ENCODE measurements at places on chromosomes 12 and 14.

DNA sequence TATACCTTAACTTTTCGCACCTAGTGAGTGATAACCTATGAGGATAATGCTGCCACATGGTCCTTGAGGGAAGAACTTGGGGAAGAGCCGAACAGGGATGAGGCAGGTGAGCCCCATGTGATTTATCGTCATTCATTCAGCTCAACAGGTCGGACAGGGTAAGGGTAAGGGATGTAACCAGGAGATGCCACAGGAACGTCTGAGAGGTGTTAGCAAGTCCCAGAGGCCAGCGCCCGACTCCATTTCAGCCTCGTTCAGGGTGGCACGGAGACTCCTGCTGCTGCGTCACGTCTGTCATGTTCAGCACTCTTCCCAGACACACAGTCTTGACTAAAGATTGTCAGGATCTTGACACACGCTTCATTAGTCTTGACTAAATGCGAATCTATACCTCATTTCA lies 23.4 kb upstream of the TIGAR start:
- DNase-seq: no peak

- no peak for DNase-seq
These were observed 202.8 kb downstream of the TTC7B start for GRCh38 chr14:90613453-90613852.

- DNase-seq: peak; percentile 78
These were observed 75.1 kb upstream of the ST8SIA1 start for GRCh38 chr12:22409377-22410164.

DNA sequence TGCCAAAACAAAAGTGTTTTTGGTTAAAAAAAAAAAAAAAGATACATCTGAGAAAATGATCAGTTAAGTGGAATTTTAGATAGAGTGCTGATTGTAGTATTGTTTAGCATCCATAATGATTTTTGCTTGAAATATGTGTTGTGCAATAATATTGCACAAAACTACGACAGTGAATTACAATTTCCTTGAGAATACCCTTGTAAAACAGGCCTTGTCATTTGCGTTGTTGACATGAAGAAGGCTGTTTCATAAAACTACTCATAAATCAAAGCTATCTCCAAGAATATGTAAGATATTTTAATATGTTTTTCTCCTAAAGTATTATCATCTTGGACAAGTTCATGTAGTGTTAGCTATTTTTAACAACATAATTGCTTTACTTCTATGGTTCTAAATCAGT lies 1077.0 kb downstream of the LRFN5 start:
- no peak for DNase-seq

GRCh38 chr14:23538785-23539184 lies 12.8 kb downstream of the ZFHX2 start:
- DNase-seq: no peak

DNA sequence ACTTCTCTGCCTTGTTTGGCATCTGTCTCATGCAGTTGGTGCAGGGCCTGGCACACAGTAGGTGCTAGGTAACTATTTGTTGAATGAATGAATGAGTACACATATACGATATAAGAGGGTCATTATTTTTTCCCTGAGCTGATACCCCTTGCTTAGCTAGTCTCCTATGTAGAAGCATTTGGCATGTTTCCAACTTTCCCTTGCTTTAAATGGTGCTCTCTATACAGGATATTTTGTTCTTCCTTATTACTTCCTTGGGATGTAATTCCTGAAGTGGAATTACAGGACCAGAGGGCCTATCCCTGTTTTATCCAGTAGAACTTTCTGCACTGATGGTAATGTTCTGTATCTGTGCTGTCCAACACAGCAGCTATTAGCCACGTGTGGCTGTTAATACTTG lies 250.1 kb upstream of the PWP1 start:
- DNase-seq: no peak

GRCh38 chr12:34606749-34607519 lies 584.6 kb downstream of the ALG10 start:
- DNase-seq: peak; percentile 7
